Activated T-cell treated with anti-CD3 and anti-CD28 coated beads, Interleukin-2, amount 50 U/mL, for 4 hours (primary cell): ENCODE measurements at places on chromosomes 7 and 10.

- no peak for DNase-seq
These were observed 149.8 kb upstream of the PRKCQ start for GRCh38 chr10:6729861-6730344.

- DNase-seq, result no peak
These were observed 121.2 kb downstream of the BAMBI start for GRCh38 chr10:28798428-28798955.

GRCh38 chr7:130133029-130133782 lies 62.9 kb downstream of the KLHDC10 start:
- DNase-seq, result no peak

DNA sequence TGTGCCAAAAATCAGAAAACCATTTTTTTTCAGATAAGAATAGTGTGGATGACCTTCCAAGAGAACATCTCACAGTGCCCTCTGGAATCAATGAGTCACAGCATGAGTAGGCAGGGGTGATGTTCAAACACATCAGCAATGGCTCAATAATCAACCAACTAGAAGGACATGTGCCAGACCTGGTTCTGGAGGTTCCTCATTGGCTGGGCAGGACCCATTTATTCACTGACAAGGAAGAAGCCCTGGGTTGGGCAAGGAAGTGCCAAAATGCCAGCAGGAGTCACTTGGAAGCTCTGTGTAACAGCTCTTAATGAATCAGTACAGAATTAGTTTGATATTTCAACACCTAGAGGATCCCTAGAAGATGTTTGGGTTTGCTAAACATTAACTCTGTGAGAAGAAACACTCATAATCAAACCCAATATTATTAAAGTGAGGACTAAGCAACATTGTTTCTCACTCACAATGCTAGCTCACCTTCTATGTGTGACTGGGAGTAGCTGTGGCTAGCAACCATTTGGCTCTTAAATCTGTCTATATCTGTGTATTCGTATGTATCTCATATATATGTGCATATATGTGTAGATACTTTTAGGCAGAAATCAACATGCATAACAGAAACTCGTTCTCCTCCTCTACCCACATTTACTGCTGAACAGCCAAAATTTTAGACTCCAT lies 72.3 kb upstream of the APBB1IP start:
- no peak for DNase-seq

DNA sequence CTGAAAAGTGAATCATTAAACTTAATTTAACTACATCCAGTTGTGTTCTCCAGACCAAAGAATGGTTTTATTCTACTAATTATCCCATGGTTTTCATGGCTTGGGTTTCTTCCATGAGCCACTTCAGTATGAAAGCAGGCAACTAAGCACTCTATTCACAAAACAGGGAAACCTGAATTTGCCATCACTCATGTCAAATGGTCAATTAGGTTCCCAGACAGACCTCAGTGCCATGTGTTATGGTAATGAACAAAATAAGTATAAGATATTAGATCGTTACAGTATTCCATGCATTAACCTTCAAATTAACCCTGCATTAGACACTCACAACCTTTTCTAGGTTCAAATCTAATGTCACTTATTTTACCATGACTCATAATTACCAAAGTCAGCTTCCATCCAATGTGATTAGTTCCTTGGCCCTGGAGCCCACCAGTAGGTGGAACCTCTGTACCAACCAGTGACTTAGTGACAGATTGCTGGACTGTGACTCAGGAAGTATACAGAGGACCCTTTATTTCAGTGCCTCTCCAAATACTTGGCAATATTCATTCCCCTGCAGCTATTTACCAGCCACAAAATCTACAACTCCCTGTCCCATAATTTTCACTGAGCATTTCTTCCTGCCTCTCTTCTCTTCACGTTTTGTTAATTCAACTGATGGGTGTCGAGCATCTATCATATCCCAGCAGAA lies 1270.2 kb upstream of the SORCS1 start:
- DNase-seq, result no peak

GRCh38 chr7:48416327-48416908 lies 245.2 kb downstream of the ABCA13 start:
- no peak for DNase-seq

GRCh38 chr7:100496509-100496908 lies 12.8 kb downstream of the NYAP1 start:
- no peak for DNase-seq
